ENCODE measurements at places on chromosomes 6 and 20.

- DNase-seq, result no peak
Observed at GRCh38 chr20:53829724-53830521, 236.3 kb upstream of the ZNF217 start.

- DNase-seq, result no peak
Observed at GRCh38 chr6:143901885-143902750, 37.8 kb downstream of the ZC2HC1B start.

DNA sequence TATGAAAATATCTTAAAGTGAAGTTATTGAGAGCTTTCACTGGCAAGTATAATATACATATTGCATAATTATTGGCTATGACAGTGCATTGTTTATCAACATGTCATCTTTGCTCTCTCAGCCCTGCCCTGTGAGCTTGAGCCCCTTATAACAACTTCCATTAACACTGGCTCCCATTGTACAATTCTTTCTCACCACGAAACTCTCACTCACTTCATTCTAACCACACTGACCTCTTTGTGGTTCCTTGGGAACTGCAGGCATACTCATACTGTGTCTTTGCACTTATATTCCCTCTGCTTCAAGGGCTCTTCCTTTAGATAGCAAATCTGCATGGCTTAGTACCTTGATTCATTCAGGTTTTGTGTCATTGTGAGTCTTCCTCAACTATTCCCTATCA, 411.8 kb downstream of the CDKAL1 start:
- DNase-seq, result no peak

DNA sequence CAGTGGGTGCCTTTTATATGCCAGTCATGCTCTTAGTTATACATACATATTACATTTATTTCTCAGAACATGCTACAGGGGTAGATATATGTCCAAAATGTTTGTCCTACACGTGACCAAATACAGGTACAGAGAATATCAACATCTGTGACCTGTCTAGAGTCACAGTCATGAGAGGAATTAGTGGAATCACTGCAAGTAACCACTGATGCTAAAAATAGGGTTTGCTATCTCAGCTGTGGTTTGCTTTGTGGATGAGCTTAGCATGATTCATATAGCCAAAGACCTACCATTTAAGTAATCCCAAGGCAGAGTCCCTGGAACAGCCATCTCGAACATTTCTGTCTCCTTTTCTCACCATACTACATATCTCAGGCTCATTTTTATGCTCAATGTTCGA, 32.3 kb downstream of the GSTA3 start:
- DNase-seq, result no peak

DNA sequence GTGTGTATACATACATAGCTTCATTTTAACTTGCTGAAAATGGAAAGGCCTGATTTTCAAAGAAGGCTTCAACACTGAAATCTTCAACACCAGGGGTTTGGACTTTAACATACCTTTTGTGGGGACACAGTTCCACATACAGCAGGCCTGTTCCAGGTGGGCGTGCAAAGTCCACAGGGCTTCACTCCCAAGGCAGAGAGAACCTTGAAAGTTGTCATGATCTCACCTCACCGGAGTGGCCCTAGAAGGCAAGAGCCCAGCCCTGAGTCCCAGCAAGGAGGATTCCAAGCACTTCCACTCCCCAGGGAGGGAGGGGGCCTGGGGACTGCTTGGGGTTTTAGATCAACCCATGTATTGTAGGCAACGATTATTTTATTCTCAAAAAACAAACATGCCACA, 47.2 kb downstream of the TMEM242 start:
- no peak for DNase-seq

DNA sequence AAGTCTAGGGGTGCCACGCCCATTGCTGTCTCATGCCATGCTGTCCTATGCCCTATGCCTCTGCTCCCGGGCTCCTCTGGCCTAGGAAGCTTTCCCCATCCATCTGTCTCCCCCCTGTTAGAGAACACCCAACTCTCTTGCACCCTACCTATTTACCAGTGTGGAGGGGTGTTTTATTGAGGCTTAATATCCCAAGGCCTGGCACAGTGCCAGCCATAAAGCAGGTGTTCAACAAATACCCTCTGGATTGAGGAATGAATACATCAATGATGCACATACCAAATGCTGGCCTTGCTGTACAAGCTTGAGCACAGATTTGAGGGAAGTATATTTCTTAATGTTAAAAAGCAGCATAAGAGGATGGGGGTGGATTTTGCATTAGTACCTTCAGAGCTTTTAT, 38.3 kb downstream of the METTL24 start:
- no peak for DNase-seq

DNA sequence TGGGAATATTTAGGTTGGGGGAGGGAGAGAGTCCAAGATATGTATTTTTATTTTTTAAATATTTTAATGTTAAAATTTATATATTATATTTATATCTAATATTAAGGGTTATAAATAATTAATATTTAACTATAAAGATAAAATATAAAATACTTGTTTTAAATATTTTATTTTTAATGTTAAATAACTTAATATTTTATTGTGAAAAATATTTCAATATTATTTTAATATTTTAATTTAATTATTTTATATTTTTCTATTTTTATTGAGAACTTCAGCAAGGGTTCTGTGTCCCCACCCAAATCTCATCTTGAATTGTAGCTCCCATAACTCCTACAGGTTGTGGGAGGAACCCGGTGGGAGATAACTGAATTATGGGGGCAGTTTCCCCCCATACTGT, 34.0 kb downstream of the PERP start:
- no peak for DNase-seq

- DNase-seq, result no peak
Observed at GRCh38 chr6:84652356-84653026, 111.9 kb downstream of the TBX18 start.
